ENCODE measurements at places on chromosomes 13 and 19. TPM values are rescaled to one million over a fixed set of nuclear protein-coding genes. Genes with fewer than 3 reads are reported as not detected.

Gene OLFM2
- 1.2 TPM for total RNA-seq

Gene ZNF578
- 0.27 TPM for total RNA-seq

DNA sequence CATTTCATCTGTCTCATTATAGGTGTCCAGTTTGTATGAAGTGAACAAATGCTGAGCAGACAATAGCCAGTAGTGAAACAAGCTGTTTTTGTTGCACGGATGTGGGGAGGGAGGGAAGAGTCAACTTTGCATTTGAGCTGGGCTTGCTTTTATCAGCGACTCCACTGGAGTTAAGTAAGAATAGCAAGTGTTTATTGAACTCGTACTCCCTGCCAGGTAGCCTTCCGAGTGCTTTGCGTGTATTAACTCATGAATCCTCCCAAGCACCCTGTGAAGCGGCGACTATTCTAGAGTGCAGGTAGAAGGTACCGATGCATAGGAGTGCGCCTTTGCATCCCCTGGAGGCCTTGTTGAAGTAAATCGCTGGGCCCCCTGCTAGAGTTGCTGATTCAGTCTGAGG lies 4.7 kb upstream of the ZNF444 start:
- no peaks in the 10 kb centered on the region for H3K27me3 ChIP-seq
- DNase-seq = no peak
- no peak overlapping the region for H3K27ac ChIP-seq
- H3K4me1 ChIP-seq = no peaks in the 10 kb centered on the region
- H3K36me3 ChIP-seq = no peaks in the 10 kb centered on the region
- H3K4me3 ChIP-seq = no peak overlapping the region

DNA sequence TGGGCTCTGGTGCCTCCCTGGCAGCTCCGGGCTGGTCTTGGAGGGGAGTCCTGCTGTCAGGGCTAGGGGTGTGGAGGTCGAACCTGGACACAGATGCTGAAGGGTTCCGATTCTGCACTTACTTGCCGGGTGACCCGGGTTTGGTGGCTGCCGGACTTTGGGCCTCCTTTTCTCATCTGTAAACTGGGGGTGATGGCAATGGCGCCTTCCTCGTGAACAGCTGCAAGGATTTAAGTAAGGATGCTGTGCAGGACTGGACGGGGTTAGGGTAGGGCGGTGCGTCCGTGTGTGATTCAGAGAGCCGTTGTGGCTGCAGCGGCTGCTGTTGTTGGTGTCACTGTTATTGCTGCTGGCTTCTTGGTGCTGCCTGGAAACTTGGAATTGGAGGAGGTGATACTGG lies 2.4 kb downstream of the HPN start:
- H3K36me3 ChIP-seq = no peaks in the 10 kb centered on the region
- no peaks in the 10 kb centered on the region for H3K4me1 ChIP-seq
- H3K27ac ChIP-seq = no peak overlapping the region
- no peak for DNase-seq

- H3K36me3 ChIP-seq = no peaks in the 10 kb centered on the region
- peak overlapping the region; percentile 71 for H3K27ac ChIP-seq
- H3K4me3 ChIP-seq = peak overlapping the region; percentile 30
- no peaks in the 10 kb centered on the region for H3K27me3 ChIP-seq
- H3K4me1 ChIP-seq = peaks cover under 1% of the 10 kb centered on the region
- DNase-seq = peak; percentile 85
Observed at GRCh38 chr13:112984954-112985802, 16.2 kb downstream of the MCF2L start.
